ENCODE measurements at places on chromosomes 2 and 18. TPM values are rescaled to one million over a fixed set of nuclear protein-coding genes. Genes with fewer than 3 reads are reported as not detected.

- H3K36me3 ChIP-seq, result no peaks in the 10 kb centered on the region
- H3K4me1 ChIP-seq, result no peaks in the 10 kb centered on the region
- no peak overlapping the region for H3K27ac ChIP-seq
- no peak overlapping the region for H3K4me3 ChIP-seq
- no peaks in the 10 kb centered on the region for H3K27me3 ChIP-seq
Observed at GRCh38 chr18:37641573-37641972, 76.0 kb upstream of the CELF4 start.

Gene REG1A
- total RNA-seq, result not detected

DNA sequence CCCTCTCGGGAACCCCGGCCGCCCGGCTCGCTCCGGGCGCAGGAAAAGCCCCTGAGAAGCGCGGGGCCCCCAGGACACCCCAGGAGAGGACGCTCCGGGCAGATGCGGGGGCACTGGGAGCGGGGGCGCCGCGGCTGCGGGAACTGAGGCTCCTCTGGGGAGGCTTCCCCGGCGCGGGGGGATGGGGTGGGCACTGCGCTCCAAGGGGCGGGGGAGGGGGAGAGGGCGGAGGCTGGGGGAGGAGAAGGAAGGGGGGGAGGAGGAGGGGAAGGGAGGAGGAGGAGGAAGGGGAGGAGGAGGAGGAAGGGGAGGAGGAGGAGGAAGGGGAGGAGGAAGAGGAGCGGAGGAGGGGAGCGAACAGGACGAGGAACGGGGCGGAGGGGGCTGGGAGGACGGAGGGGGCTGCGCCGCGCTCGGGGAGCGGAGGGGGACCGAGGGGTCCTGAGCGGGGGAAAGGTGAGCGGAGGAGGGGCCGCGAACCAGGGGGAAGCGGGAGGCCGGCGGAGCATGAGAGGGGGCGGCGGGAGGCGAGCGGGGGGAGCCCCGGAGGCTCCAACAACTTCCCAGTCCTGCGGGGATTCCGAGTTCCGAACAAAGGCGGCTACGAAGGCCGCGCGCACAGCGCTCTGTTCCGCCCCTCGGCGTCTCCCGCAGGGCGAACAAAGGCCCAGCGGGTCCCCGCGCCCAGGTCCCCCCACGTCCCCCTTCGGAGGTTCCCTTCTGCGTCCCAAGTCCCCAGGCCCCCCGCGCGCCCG is 742 bp downstream of the PXDN start:
- H3K27ac ChIP-seq, result no peak overlapping the region
- H3K27me3 ChIP-seq, result peaks cover 39% of the 10 kb centered on the region
- peaks cover 17% of the 10 kb centered on the region for H3K4me1 ChIP-seq
- H3K36me3 ChIP-seq, result no peaks in the 10 kb centered on the region

Gene ZDBF2
- 8.0 TPM for total RNA-seq

Gene CRYBA2
- not detected for total RNA-seq

Gene FAM237A
- not detected for total RNA-seq

GRCh38 chr2:214135966-214136365 is 274.9 kb upstream of the VWC2L start:
- H3K4me1 ChIP-seq, result no peaks in the 10 kb centered on the region
- no peak overlapping the region for H3K4me3 ChIP-seq
- DNase-seq, result no peak
- H3K27me3 ChIP-seq, result no peaks in the 10 kb centered on the region

DNA sequence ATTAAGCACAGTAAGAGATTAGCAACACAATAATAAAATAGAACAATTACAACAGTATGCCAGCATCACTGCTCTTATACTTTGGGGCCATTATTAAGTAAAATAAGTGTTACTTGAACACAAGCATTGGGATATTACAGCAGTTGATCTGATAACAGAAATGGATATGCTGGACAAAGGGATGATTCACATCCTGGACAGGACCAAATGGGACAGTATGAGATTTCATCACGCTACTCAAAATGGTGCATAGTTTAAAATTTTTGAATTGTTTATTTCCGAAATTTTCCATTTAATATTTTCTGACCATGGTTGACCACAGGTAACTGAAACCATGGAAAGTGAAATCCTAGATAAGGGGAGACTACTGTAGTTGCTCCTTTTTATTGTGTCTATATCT is 138.2 kb downstream of the UBR3 start:
- no peaks in the 10 kb centered on the region for H3K27me3 ChIP-seq
- H3K27ac ChIP-seq, result no peak overlapping the region
- no peak for DNase-seq
- H3K4me3 ChIP-seq, result no peak overlapping the region

DNA sequence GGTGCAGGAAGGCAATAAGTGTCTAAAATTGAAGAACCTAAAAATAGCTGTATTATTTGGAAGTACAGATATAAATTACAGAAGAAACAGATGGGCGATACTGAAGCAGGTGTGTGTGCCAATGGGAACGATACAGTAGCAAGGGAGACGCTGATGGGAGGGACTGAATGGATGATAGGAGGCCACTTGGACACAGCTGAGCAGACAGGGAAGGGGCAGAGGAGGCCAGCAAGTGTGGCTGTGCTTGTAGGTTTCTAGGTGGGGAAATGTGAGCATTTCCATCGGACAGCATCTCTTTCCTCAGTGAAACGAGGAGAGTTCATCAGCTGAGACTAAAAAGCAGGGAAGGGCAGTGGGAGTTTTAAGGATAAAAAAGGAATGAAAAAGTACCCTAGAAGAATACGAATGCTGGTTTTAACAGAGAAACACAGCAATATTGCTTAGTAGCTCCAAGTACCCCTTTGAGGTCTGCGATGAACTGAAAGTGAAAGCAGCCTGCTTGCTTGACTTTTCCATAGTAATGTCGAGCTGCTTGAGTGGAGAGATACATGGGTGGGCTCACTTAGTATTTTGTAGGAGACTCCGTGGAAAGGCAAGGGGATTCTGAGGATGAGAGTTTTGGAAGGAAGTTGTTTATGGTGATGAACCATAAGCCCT is 91.7 kb upstream of the EPC2 start:
- H3K27ac ChIP-seq, result no peak overlapping the region
- H3K4me3 ChIP-seq, result no peak overlapping the region
- no peaks in the 10 kb centered on the region for H3K4me1 ChIP-seq
- DNase-seq, result no peak
- no peaks in the 10 kb centered on the region for H3K27me3 ChIP-seq

DNA sequence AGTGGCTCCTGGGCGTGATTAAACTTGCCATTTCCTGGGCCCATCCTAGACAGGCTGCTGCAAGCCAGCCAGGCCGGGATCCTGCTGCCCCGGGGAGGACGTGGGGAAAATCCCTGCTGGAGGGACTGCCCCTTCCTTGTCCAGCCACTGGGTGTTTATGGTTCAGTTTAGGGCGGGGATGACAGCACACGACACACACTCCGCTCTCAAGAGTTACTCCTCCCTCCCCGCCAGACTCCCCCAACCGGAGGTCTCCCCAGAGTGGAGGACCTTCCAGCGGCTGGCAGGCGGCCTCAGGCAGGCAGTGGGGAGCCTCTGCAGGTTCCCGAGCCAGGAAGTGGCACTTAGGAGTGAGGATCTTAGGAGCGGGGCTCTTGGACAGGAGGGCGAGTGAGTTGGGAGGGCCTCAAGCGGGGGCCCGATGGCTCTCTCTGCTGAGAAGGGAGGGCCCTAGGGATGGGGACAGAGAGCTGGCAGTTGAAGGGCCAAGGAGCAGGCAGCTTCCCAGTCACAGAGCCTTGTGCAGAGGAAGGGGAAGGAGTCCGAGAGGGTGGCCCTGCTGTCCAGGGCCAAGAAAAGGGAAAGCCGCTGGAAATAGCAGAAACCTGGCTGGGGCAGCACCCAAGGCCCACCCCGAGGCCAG is 5.7 kb upstream of the GPR35 start:
- DNase-seq, result peak; percentile 6
- H3K4me3 ChIP-seq, result no peak overlapping the region
- peaks cover 18% of the 10 kb centered on the region for H3K4me1 ChIP-seq
- peaks cover 2% of the 10 kb centered on the region for H3K36me3 ChIP-seq
- H3K27me3 ChIP-seq, result peaks cover 6% of the 10 kb centered on the region

DNA sequence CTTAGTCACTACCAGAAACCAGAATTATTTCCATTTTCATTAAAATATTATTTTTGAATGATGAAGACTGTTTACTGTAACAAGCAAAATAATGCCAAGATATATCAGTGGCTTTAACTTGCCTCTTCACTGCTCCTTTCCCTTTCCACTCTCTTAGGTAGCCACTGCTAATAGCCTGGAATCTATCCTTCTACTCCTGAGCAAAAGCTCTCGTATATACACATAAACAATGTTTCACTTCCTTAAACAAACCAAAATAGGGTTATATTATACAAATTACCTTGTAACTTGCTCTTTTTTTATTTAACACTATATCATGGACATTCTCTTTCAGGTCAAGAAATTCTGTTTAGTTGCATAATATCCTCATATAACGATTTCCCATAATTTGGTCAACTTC is 20.8 kb downstream of the IMMT start:
- peaks cover 20% of the 10 kb centered on the region for H3K4me1 ChIP-seq
- H3K36me3 ChIP-seq, result peaks cover 77% of the 10 kb centered on the region
- no peak overlapping the region for H3K4me3 ChIP-seq
- no peak for DNase-seq

Gene CFAP65
- not detected for total RNA-seq

- no peaks in the 10 kb centered on the region for H3K36me3 ChIP-seq
- no peak for DNase-seq
- H3K4me1 ChIP-seq, result no peaks in the 10 kb centered on the region
- peaks cover 4% of the 10 kb centered on the region for H3K27me3 ChIP-seq
Observed at GRCh38 chr2:26514045-26514444, 36.1 kb upstream of the OTOF start.

GRCh38 chr2:141182246-141182645 is 948.6 kb downstream of the LRP1B start:
- no peak overlapping the region for H3K27ac ChIP-seq
- no peaks in the 10 kb centered on the region for H3K27me3 ChIP-seq
- no peak for DNase-seq

Gene THADA
- total RNA-seq, result 43.2 TPM

GRCh38 chr2:176356251-176356650 is 87.0 kb downstream of the MTX2 start:
- no peak for DNase-seq
- H3K27ac ChIP-seq, result no peak overlapping the region
- H3K27me3 ChIP-seq, result peaks cover 4% of the 10 kb centered on the region
- no peaks in the 10 kb centered on the region for H3K36me3 ChIP-seq
- H3K4me1 ChIP-seq, result no peaks in the 10 kb centered on the region
- no peak overlapping the region for H3K4me3 ChIP-seq

GRCh38 chr18:52278191-52278590 is 61.8 kb upstream of the DCC start:
- no peaks in the 10 kb centered on the region for H3K36me3 ChIP-seq
- no peak overlapping the region for H3K4me3 ChIP-seq
- H3K27me3 ChIP-seq, result no peaks in the 10 kb centered on the region
- H3K4me1 ChIP-seq, result no peaks in the 10 kb centered on the region

All from activated B cell treated with CpG ODN at 0.5 μM for 24 hours (primary cell).